ENCODE measurements at places on chromosomes 2 and 18.

- DNase-seq, result no peak
Measured at GRCh38 chr2:38168710-38169480, 92.9 kb upstream of the CYP1B1 start.

- DNase-seq, result peak; percentile 53
Measured at GRCh38 chr2:207772081-207772843, 2.6 kb upstream of the FZD5 start.

DNA sequence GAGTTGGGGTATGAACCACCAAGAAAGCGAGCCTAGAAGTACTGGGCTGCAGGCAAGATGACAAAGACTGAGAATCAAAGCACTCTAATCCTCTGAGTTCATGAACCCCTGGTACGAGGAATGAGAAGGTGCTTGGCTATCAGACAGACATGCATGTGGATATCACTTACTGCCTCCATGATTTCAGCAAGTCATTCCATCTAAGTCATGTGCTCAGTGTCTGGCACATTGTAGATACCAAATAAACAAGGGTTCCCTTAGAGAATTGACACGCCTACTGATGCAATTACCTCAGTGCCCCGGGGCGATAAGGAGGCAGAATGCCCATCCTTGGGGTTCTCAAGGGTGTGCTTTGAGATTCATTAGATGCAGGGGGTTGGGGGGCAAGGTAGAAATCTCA lies 125.6 kb upstream of the PKDCC start:
- DNase-seq, result no peak

DNA sequence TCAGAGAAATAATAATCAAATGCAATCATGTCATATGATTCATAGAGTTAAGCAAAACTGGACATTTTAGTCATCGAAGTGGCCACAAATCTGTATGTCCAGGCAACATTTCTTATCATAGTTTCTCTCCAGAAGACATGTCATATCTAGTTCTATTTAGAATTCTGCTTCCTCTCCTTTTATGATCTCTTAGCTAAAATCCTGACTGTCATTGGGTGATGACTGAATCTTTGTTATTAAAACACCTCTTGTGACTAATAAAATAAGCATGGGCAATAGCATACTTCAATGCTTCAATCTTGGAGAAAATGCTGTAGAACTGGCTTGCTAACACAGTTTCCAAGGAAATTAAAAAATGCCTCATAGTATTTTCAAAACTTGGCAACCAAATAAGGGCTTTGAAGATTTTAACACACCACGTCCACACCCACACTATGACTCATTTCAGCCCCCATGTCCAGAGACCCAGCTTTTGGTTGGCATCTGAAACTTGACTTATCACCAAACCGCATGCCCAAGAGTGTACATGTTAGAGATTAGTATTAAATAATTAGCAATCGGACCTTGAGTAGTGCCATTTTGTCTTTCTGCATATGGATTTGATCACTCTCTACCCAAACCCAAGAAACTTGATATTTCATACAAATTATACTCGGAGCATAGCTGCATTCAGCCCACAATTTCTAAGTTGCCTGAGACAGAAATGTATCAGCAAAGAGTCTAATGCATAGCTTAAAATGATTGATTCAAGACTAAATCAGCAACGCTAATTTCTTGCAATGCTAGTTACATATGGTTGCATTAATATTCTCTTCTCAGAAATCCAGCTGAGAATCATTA lies 106.5 kb upstream of the ETAA1 start:
- DNase-seq, result no peak

- no peak for DNase-seq
Measured at GRCh38 chr2:23453836-23454460, 69.0 kb downstream of the KLHL29 start.

- DNase-seq, result peak; percentile 65
Measured at GRCh38 chr2:3461801-3462492, 57.4 kb downstream of the ADI1 start.

DNA sequence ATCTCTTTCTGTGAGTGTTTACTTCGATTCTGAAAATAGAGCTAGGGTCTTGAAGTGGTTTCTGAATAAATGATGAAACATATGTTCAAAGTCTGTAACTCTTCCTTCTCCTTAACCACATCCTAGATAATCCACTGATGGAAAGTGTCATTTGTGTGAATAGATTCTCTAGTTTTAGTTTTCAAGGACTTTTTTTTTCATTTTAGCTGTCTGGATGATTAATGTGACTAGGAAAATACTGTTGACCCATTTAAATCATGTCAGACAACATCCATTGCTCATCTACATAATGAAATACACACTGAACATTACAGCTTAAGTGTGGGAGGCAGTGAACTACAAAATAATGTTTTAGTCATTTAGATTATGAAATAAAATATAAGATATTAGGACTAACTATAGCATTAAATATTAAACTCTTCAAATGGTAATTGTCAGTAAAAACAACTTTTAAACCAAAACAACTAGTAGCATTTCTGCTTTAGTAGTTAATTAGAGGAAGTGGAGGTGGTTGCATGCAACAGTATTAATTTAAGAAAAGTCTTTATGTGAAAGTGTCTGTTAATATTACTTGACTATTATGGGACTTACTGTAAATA lies 39.1 kb upstream of the DLX1 start:
- no peak for DNase-seq

- no peak for DNase-seq
Measured at GRCh38 chr2:28342081-28342967, 50.3 kb upstream of the FOSL2 start.

DNA sequence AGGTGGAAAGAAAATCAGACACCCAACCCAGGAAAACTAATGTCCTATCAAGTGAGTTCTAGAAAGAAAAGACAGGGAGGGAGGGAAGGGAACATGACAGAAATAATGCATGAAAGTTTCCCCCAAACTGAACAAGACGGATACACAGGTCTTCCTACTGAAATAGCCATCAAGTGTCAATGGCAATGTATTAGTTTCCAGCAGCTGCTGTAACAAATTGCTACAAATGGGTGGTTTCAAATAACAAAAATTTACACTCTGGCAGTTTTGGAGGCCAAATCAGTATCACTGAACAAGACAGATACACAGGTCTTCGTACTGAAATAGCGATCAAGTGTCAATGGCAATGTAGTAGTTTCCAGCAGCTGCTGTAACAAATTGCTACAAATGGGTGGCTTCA lies 70.6 kb downstream of the LDAH start:
- no peak for DNase-seq

- no peak for DNase-seq
Measured at GRCh38 chr18:9765501-9765900, 57.4 kb downstream of the RAB31 start.

GRCh38 chr18:1092228-1092627 lies 187.6 kb downstream of the ADCYAP1 start:
- DNase-seq, result no peak

- no peak for DNase-seq
Measured at GRCh38 chr2:191838526-191838925, 8.4 kb downstream of the CAVIN2 start.

- DNase-seq, result no peak
Measured at GRCh38 chr2:207600231-207600630, 25.0 kb downstream of the METTL21A start.

DNA sequence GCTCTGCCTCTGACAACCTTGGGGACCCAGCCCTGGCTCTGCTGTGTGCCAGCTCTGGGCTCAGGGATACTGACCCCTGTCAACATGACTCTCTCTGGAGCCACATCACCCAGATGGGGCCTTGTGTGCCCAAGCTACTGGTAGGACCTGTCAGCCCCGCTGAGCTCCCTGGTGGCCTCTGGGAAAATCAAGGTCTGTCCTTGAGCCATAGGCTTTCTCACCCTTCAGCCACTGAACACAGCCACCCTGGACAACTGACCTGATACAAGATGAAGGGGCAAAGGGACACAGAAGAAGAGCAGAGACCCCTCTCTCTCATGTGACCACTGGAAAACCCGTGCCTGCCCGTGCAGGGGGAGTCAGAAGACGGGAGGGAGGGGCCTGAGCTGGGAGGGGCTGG lies 7.8 kb downstream of the CCDC74A start:
- DNase-seq, result no peak

DNA sequence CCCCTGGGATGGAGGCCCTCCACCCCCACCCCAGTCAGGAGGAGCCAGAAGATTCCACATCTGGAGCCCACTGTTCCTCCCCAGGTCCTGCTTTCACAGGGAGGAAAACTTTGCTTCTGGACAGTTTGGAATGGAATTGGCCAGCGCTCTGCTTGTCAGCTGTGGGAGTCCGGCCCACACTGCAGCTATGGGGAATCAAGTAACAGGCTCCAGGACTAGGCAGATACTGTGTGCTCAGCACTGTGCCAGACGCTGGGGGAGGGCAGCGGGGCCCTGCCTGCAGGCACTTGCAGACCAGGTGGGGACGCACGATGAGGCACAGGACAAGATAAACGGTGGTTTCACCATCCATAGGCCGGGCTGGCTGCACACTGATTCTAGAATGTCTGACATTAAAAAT lies 114.0 kb downstream of the STPG4 start:
- no peak for DNase-seq

DNA sequence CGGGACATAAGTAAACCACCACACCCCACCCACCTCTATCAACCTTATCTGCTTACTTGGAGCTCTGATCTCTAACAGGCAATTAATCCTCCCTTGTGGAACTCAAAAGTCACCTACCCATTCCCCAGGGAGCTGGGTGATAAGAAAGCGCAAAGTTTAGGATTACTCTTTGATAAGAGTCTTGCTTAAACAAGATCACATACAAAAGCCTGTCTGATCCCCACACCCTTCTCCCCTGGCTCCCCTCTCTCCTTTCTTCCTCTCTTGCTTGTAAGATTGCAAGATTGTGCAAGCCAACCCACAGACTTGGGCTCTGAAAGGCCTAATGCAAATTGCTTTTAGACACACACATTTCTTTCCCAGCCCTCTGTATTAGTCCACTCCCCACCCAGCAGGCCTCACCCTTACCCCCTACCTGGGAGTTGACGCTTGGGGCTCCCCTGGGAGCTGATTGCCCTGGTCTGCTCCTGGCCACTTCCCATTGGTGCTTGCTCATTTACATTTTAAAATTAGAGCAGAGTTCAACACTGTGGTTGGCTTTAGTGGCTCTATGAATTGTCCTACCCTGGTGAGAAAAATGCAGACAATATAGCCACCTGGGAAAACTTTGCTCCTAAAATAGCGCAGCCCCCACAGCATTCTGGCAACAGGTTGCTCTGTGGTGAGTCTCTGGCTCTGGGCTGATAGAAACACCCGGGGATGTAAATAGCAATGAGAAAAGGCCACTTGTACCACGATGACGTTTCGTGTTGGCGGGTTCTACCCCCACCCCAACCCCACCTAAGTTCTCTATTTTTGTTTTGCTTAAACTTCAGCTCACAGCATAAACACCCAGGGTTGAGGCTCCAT lies 92.8 kb upstream of the MSH2 start:
- DNase-seq, result no peak

GRCh38 chr2:88603146-88603545 lies 24.1 kb downstream of the EIF2AK3 start:
- DNase-seq, result no peak

- DNase-seq, result no peak
Measured at GRCh38 chr2:218264773-218265561, 4.2 kb downstream of the GPBAR1 start.

DNA sequence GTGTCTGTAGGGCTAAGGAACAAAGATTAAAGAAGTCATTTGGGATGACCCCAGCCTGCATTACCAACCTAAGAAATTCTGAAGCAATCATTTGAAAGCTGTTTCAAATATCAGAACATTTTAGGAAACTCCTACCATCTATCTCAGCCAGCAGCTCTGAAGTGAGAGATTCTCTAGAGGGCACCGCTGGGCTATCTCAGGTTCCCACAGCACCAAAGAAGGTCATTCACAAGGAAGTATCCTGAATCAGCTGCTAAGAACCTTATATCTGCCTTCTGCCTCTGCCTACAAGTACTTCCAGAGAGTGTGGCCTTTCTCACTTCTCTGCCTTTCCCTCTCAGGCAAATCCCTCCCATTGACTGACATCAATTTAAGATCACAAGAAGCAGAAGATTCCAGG lies 13.4 kb upstream of the EVA1A start:
- no peak for DNase-seq

- DNase-seq, result no peak
Measured at GRCh38 chr2:46481198-46482193, 2.1 kb downstream of the TMEM247 start.

- no peak for DNase-seq
Measured at GRCh38 chr2:240138254-240138984, 2.0 kb downstream of the OTOS start.
